Osteocyte (in vitro differentiated cells): ENCODE measurements at places on chromosomes 2 and 18. TPM values are rescaled to one million over a fixed set of nuclear protein-coding genes. Genes with fewer than 3 reads are reported as not detected.

CIAO1 gene
- total RNA-seq: 54.6 and 56.3 TPM in 2 replicates

SERPINB11 gene
- total RNA-seq: not detected in 2 replicates

HOXD3 gene
- total RNA-seq: not detected in 2 replicates

CYP26B1 gene
- 0.89 and 1.3 TPM in 2 replicates for total RNA-seq
